ENCODE measurements at places on chromosomes 16 and 17.

GRCh38 chr17:17635126-17635525 is 43.6 kb upstream of the PEMT start:
- DNase-seq: no peak

DNA sequence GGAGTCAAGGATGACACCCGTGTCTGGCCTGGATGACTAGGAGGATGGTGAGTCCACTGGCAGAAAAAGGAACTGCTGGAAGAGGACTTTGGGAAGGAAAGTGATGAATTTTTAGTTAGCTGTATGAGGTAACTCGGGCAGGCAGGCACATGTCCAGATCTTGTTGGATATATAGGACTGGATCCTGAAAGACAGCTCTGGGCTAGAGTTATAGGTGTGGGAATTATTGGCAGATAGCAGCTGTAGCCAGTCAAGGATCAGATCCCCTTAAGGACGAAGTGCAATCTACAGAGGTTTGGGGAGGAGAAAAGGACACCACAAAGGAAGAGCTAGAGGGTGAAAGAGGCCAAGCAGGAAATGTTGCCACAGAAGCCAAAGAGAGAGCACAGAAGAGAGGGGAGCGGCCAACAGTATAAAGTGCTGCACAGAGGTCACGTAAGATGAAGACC is 10.1 kb downstream of the CYB5D1 start:
- DNase-seq: peak; percentile 24

- DNase-seq: no peak
These were observed 1161.5 kb downstream of the CDH11 start for GRCh38 chr16:63960321-63960720.

GRCh38 chr16:4298761-4299522 is 16.9 kb upstream of the GLIS2 start:
- peak; percentile 65 for DNase-seq

- no peak for DNase-seq
These were observed 2.5 kb upstream of the ATP6V0C start for GRCh38 chr16:2511128-2511800.

DNA sequence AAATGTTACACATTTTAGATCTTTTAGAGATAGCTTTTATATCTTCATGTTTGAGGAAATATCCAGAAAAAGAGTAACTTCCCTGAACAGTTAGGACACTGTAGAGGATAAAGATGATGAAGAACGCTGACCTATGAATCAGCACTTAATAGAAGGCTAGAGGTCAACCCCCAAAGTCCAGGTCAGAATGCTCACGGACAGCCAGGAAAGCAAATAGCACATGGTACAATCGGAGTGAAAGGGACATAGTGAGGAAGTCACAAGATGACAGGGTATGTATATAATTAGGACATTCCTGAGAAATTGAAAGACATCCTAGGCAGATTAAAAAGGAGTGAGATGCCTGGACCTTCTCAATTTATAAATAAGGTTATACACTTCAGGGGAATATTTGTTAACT is 55.1 kb upstream of the CNTNAP4 start:
- DNase-seq: no peak

- DNase-seq: peak; percentile 59
These were observed 2.9 kb downstream of the RNASEK start for GRCh38 chr17:7014995-7015958.

DNA sequence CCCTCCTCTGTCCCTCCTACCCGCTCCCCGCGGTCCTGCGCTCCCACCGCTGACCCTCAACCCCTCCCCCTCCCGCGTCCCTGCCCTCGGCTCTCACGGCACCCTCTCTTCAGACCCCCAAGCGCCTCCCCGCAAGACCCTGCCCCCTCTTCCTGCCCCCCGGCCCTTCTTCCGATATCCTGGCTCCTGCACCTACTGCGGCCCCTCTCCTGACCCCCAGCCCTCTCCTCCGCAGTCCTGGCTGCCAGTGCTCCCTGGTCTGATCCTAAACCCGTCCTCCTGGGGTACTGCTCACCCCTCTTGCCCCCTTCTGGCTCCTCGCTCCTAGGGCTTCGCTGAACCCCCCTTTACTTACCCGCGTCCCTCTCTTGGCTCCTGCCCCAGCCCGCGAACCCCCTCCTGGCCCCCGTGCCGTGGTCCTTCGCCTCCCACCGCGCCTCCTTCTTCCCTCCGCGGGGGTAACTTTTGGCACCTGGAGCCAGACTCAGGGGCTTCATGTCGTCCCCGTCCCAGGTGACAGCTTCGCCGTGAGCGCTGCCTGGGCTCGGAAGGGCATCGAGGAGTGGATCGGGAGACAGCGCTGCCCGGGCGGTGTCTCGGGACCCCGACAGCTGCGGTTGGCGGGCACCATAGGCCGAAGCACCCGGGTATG is 839 bp downstream of the NKD1 start:
- no peak for DNase-seq

- no peak for DNase-seq
These were observed 7.6 kb upstream of the C1QTNF8 start for GRCh38 chr16:1103636-1103980.

GRCh38 chr16:73031155-73031866 is 16.6 kb downstream of the ZFHX3 start:
- no peak for DNase-seq

DNA sequence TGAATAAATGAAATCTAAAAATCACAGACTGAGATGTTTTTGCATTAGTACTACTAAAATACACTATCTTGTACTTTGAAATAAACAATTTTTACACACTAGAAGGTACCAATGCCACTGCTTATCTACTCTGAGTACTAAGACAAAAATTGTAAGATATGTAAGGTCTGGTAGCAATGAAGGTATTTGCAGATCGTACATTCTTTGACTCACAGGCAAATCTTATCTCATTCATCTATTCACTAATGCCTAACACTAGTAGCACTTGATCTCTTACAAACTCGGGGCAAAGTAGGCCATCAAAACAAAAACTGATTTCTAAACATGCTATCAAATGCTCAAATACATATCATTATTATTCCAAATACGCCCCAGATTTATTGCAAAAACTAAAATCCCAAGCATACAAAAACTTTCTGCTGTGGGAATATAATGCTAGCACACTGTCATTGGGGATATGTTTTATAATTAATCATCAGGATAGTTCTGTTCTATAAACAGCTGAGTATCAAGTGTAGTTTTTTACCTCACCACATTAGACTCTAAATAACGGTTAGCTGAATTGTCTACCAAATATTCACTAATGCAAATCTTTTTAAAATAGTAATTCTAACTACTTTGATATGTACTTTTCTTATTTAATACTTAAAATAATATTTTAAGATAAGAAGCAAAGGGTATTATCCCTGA is 68.0 kb downstream of the MED13 start:
- DNase-seq: no peak

GRCh38 chr17:3782751-3783150 is 18.2 kb downstream of the ITGAE start:
- no peak for DNase-seq

- no peak for DNase-seq
These were observed 168.0 kb downstream of the AHSP start for GRCh38 chr16:31695667-31696066.

DNA sequence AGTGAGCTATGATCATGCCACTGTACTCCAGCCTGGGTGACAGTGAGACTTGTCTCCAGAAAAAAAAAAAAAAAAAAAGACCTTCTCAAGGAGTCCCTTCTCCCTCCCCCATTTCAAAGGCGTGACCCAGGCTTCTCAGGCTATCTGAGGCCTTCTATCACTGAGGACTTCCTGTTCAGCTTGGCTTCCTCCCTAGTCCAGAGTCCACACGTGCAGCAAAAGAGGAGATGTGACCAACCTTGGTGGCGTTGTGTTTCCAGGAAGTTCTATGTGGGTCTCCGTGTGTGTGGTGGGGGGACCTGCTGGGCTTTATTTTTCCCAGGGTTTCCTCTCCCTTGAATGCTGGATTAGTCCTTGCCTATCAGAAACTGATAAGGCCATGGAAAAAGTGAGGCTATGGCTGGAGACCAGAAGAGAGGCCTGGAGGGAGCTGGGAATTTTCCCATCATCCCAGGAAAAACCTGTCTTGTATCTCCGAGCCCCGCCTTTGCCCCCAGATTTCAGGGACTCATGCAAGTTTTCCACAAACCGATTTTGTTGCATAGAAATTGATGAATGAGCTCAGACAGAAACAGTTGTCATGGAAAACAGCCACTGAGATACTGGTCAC is 148.1 kb downstream of the SALL1 start:
- DNase-seq: no peak

- no peak for DNase-seq
These were observed 608.6 kb upstream of the EEF2KMT start for GRCh38 chr16:5706211-5706610.
